ENCODE measurements at places on chromosomes 6 and 20.
A peak's percentile ranks its signal among the peaks of the same experiment; 100 is the strongest.

DNA sequence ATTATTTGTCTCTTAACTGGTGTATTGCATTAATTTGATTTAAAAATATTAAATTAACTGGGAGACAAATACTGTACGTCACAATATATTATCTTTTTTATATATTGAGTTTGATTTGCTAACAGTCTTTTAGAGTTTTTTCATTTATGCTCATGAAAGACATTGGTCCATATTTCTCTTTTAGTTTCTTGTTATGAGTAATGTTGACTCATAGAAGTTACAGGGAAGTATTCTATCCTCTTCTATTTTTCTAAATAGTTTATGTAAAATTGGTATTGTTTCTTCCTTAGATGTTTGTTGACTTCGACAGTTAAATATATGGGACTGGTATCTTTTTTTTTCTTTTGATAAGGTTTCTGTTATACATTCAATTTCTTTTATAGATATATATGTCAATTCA lies 1115.6 kb upstream of the CITED2 start:
- DNase-seq: no peak

DNA sequence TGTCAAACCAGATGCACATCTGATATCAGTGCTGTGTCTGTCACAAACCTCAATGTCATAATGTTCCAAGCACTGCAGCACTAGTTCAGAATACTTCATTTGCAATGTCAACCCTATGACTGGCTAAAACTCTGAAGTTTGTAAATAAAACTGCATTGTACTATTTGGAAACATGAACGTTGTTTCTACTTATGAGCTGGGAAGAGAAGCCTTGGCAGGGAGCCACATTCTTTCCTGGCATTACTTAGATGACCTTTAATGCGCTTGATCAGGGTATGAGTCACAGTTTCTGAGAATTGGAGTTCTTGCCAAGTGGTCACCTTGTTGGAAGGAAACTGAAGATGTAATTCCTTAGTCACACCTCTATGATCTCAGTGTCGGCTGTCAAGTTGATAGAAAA lies 664.8 kb upstream of the MMS22L start:
- peak; percentile 63 for DNase-seq

DNA sequence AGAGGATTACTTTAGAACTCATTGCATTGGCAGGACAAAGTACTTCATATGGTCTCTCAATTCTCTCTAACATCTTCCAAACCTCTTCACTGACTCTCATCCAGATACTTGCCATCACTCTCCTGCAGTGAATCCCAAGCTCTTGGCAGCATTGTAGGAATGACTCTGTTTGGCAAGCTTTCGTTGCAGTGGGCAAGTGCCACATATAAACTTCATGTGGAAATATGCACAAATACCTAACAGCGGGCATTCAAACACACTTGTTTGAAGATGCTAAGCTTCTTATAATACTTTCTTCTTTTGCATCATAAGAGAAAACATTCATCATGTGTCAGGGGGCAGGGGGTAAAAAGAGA lies 86.2 kb upstream of the F13A1 start:
- DNase-seq: no peak

GRCh38 chr20:58097943-58098342 lies 130.5 kb downstream of the ANKRD60 start:
- DNase-seq: no peak

DNA sequence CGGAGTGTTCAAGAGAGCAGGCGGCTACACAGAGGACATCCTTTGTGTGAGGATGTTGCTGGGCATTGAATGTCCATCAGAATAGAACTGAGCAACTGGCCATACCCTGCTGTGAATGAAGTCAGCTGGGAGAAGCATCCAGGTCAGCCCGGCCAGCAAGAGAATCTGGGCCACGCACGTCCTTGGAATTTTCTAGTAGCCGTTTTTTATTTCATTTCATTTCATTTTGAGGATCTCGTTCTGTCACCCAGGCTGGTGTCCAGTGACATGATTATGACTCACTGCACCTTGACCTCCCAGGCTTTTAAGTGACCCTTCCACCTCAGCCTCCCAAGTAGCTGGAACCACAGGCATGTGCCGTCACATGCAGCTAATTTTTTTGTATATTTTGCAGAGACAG lies 97.9 kb downstream of the SSR1 start:
- DNase-seq: peak; percentile 25

- peak; percentile 63 for DNase-seq
These were observed 154.5 kb downstream of the QRSL1 start for GRCh38 chr6:106783640-106784566.

DNA sequence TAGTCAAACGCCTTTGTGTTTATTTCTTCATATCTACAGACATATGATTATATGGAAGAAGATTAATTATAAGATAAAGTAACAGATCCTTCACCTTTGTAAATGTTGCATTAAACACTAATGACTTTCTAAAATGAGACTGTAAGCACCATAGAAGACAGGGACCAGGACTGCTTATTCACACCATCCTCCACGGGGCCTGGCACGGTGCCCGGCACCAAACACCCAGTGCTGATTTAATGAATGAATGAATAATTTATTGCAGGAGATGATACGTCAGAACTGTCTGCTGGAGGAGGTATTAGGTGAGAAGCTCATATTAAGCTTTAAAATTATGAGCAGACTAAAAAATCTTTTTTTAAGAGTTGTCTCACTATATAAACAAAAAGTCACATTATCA lies 88.3 kb downstream of the SLX4IP start:
- DNase-seq: no peak

DNA sequence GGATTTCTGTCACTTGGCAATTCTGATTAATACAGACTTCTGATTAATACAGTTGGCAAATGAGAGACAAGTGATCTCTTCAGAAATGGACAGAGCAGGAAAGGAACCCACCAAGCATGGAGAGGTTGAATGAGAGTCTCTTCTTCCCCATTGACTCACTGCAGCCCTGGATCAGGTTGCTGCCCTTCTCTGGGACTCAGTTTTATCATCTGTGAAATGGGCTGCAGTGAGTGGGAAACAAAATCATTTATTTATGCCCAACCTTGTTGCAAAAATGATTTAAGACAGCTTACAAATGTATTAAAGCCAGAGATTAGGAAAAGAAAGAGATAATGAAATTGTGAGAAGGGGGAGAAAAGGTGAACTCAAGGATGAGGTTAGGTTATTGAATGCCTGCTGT lies 20.8 kb upstream of the RSPO4 start:
- no peak for DNase-seq

DNA sequence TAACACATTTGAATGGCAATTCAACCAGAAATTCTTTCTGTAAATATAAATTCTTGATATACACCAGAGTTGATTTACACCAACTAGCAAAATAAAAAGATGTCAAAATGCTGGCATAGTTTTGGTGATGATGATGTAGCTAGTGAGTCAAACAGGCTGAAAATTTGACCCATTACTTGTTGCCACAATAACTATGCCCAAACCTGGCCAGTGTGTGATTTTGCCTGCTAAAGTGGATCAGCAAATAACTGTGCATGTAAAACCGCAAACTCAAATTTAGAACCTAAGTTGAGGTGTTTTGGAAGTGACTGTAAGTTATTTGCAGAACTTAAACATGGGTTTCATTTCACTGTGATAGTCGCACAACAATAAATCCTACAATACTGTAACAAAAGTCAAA lies 125.9 kb downstream of the KIF6 start:
- DNase-seq: no peak

GRCh38 chr6:111423960-111424846 lies 58.8 kb downstream of the REV3L start:
- DNase-seq: peak; percentile 44

DNA sequence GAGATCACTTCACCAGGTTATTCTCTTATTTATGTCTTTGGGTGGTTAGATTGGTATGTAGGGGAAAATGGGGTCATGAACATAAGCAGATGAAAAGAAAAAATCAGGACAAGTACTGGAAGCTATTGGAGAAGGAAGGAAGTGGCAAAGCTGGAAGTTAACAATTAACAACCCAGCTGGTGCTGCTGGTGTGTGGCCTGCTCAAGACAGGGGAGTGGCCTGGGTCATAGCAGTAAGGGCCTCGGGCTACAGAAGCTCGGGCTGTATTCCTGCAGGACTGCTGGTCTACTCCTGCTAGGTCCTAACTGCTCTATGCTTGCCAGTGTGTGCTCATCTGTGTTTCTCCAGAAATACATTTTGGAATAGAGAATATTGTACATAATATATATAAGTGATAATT lies 19.6 kb downstream of the MYLIP start:
- peak; percentile 82 for DNase-seq

GRCh38 chr6:104418125-104418524 lies 441.6 kb downstream of the HACE1 start:
- no peak for DNase-seq

- DNase-seq: no peak
These were observed 521.5 kb upstream of the IRAK1BP1 start for GRCh38 chr6:78345882-78346281.

GRCh38 chr20:49727894-49728885 lies 14.5 kb upstream of the B4GALT5 start:
- DNase-seq: no peak

- DNase-seq: no peak
These were observed 146.1 kb upstream of the LRFN2 start for GRCh38 chr6:40733290-40733689.

DNA sequence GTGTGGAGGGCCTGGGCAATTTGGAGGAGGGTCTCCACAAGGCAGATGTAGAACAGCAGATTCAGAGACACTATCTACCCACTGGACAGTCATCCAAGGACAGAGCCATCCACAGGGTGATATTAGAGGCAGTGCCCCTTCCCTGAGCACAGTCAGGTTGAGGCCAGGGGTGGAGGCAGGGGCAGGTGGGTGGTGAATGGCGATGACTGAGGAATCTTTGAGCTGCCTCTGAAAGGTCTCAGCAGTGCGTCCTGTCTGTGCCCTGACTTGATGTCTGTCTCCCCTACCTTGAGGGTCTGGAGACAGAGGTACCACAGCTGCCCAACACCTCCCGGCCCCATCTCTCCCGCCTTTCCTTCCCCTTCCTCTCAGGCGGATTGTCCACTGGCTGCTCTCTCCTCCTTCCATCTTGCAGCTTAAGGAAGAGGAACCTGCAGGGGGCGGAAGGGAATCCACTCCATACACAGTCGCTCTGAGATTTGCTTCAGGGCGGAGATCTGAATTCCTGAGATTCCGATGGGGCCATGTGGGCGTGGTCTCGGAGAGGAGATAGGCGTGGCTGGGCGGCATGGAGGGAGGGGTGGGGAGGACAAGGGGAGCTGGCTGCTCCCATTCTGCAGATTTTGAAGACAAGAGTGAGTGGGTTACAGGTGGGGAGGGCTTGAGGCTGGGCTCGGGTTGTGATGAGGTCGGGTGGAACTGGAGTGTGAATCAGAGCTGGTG lies 1.7 kb downstream of the MUCL3 start:
- peak; percentile 94 for DNase-seq

All from ACHN (cell line).